Pulmonary artery endothelial cell (primary cell): ENCODE measurements at places on chromosomes 11 and 22.

DNA sequence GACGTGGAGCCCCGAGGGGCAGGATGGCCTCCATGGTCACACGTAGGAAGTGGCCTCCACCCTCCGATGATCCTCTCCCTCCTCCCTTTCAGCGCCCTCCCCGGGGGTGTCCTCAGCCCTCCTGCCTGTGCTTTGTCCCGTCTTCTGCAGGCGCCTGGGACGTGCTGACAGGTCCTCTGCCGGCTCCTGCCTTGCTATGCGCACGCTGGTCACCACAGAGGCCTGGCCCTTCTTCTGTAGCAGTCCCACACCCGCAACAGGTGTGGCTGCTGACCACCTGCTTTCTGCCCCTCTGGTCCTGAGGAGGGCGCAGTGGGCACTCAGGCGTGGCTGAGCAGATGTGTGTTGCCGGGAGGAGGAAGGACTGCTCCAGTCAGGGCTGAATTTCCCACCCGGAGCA, 27.7 kb upstream of the PPP6R3 start:
- DNase-seq = no peak

GRCh38 chr22:23524226-23524625, 55.9 kb downstream of the IGLL1 start:
- DNase-seq = no peak

- no peak for DNase-seq
Observed at GRCh38 chr11:131864228-131864627, 493.8 kb downstream of the NTM start.

DNA sequence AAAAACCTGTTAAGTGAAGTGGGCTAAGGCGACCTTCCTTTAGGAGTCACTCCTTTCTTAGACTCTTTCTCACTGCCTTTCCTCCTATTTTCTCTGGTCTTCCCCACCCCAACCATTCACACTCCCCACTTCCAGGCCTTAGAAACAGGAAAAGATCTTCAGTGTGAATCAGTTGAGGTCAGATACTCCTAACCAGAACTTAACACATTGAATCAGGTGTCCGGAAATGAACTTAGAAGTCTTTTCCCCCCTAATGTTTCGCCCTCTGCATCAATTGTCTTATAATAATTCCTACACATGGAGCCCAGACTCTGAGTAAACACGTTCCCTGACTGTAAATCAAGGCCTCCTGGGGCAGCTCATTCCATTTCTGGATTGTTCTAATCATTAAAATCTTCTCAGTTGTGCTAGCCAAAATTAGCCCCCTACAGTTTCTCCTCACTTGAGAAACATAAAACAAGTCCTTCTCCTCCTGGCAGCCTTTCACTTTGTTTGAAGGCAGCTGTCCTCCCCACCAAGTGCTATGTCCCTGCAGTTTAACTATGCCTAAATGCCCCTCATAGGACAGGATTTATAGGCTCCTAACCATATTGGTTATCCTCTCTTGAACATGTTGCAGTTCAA, 32.7 kb upstream of the USP47 start:
- DNase-seq = no peak

DNA sequence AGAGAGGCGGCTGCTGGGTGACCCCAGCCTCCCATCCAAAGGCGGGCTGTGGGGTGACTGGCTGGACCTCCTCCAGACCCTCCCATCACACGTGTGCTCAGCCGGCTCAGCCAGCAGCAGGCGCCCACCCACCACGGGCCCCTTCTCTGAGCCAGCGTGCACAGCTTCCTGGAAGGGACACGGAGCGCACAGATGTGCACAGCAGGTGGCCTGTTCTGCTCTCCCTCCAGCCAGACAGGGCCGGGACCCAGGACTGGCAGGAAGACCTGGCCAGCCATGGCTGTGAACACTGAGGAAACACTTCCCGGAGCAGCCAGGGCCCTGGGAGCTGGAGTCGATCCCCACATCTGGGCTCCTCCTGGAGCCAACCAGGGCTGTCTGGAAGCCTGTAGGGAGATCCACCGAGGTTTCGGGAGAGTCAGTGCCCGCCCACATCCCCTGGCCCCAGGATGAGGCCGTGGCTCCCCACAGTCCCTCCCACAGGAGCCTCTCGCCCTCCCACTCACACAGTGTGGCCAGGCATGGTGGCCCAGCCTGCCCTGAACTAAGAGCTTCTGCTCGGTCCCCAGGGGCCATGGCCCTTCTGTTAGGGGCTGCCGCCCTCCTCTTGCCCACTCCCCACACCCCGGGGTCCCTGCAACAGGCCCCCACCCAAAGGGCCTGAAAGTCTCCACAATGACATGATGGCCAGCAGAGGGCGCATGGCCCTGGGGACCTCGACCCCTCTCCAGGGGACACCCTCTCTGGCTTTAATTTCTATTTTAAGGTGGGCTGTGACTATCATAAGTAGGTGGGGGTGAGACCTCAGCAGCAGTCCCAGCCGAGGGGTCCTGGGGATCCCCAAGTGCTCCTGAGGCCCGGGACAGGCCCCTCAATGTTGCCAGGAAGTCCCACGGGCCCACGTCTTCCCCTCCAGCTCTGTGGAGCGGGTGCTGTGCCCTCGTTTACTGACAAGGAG, 90.6 kb upstream of the FGF3 start:
- no peak for DNase-seq

DNA sequence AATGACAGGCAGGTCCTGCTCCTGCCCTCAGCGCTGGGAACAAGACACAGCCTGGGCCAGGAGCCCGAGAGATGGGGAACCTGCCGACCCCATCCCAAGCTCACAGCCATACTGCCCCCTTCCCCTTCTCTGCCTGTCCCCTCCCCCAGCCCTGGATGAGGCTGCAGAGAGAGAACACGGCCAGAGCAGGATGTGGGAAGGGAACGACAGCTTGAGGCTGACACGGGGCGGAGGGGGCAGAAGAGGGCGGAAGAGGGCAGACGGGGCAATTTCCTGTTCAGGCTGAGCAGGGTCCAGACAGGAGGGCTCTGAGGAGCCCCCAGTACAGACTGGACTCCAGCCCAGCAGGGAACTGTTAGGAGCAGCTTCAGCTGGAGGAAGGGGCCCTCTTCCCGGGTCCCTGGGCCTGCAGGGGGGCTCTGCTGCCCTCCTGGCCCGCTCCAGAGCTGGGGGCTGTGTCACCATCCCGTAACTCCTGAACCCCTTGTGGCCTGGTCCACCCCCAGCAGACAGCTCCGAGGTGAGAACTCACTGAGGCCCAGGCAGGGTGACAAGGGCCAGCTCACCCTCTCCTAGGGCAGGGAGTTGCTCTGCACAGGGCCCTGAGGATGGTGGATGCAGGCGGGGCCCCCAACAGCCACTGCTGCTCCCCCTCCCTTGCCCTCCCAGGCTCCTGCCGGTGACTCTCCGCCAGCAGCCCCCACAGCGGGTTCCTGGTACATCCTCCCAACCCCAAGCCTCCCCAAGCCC, 5.7 kb downstream of the CTSD start:
- no peak for DNase-seq

GRCh38 chr11:118227865-118228785, 3.3 kb upstream of the JAML start:
- DNase-seq = no peak

DNA sequence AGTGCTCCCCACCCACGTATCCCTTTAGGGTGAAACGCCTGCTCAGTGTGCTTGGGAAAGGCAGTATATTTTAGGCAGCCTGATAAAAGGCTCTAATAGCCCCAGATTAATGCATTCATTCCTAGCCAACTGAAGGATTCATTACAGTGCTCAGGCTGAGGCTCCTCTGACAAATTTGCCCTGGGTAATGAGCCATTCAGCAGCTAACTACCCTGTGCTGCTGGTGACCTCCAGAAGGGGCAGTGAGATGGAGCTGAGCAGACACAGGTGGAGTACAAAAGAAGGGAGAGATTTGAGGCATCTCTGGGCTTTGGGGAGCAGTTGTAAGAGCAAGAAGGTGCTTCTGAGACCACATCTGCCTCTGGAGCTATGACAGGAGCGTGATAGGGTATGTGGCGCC, 817.0 kb downstream of the NTM start:
- DNase-seq = no peak

DNA sequence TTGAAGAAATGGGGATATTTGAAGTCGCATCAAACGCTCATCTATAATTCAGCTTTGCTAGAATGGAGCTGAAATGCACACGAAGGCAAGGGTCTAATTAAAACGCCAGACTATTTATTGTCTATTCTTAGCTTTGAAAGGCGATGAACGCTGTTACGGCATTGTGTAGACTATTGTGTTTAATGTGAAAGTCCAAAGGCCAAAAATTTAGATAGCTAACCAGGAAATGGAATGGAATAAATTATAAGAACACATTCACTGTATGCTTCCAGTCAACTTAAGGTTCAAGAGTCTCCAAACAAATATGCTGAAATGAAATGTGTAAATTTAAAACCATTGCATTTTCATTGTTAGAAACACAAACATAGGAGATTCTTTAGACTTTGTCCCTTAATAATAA, 186.2 kb downstream of the CWF19L2 start:
- DNase-seq = no peak

- DNase-seq = peak; percentile 36
Observed at GRCh38 chr22:35306350-35306967, 6.8 kb downstream of the TOM1 start.

GRCh38 chr11:68663482-68664010, 20.8 kb upstream of the GAL start:
- no peak for DNase-seq

DNA sequence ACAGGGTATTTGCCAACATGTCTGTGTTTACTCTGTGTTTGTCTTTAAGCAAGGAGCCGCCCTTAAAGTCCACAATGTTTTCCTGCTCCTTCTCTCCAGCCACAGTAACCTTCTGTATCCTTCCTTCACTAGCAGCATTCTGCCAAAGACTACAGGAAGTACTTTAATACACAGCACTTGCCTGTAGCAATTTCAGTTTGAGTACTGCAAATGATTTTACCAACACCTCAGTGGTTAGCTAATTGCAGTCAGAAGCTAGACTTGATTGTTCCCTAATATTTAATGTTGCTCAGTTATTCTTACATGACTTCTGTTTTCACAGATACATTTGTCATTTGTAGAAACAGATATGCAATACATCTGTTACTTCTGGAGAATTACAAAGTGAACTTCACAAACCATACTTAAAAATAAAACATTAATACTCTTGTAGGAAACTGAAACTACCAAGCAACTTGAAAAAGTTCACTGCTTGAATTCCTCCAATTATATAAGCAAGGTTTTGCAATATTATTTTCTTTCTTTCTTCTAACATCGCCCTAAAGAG, 69.1 kb downstream of the FCHSD2 start:
- DNase-seq = peak; percentile 24

GRCh38 chr11:92524542-92524941, 299.9 kb downstream of the FAT3 start:
- no peak for DNase-seq

- DNase-seq = no peak
Observed at GRCh38 chr11:94295534-94295933, 8.8 kb upstream of the IZUMO1R start.

- no peak for DNase-seq
Observed at GRCh38 chr11:93870616-93871015, 20.2 kb upstream of the VSTM5 start.

DNA sequence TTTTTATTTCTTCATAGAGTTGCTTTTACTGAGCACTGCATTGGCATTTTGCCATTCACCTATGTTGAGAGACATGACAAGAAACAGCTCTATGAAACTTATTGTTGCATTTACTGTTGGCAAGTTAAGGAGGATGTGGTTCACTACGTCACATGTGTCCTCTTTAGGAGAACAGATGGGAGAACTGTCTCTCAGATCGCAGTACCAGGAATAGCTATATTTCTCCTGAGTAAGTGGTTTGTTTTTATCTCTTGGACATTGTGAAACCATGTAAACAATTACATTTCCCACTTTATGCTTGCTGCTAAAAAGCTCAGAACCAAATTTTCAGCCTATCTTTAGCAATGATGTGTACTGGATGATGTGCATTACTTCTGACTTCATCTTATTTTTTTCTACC, 34.8 kb upstream of the PSMA1 start:
- DNase-seq = no peak

DNA sequence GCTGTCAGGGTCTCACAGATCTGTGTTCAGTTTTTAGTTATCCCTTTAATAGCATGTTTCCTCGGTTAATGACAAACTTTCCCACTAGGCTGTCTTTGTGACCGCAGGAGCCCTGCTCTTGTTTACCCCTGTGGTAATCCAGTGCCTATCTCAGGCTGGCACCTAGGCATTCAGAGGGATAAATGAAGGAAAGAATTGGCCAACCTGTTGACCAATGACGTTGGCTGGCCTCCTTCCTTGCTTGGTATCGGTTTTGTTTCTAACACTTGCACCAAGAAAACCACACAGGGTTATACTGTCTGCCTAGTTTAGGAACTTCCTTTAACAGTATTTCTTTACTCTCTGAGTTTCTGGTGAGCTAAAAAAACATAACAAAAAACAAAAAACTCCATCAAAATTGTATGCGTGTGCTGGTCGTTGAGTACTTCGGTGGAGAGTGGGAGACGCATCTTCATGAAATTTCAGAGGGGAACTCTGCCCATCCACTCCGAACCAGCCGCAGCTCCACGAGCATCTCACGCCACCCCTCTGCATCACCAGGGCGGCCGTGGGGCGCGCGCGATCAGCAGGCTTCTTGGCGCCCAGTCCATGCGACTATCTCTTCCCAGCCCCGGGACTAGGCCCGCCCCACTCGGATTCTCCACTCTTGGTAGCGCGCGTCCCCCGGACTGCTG, 563 bp upstream of the ENDOD1 start:
- DNase-seq = no peak

DNA sequence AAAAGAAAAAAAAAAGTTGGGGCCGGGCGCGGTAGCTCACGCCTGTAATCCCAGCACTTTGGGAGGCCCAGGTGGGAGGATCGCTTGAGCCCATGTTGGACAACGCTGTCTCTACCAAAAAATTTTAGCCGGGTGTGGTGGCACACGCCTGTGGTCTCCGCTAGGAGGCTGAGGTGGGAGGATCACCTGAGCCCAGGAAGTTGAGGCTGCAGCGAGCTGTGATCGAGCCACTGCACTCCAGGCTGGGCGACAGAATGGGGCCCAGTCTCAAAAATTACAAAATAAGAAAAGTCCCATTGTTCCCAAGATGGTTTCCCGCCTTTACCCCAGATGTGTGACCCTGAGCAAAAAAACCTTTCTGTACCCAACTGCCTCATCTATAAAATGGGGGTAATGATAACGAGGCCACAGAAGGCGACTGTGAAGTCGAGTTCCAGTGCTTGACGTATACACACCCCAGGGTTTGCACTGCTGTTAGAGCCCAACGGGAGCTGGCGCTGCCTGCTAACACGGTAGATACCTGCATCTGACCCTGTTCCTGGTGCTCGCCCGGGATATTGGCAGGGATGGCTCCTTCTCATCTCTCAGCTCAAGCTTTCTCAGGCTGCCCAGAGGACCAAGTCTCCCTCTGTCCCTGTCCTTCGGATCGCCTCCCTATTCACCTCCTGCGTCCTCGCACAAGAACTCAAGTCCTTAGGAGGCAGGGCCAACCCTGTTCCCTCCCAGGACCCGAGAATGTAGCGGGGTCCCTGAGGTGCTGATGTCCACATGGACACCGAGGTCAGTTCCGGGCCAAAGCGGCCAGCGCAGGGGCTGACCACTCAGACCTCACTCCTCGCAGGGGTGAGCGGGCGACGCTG, 1.1 kb upstream of the RPLP2 start:
- DNase-seq = no peak

GRCh38 chr11:9672918-9673317, 9.0 kb downstream of the SWAP70 start:
- DNase-seq = no peak
